ENCODE measurements at places on chromosomes 16 and 17. TPM values are rescaled to one million over a fixed set of nuclear protein-coding genes. Genes with fewer than 3 reads are reported as not detected.

GRCh38 chr17:17377071-17377967, 74.1 kb downstream of the NT5M start:
- DNase-seq: no peak

DNA sequence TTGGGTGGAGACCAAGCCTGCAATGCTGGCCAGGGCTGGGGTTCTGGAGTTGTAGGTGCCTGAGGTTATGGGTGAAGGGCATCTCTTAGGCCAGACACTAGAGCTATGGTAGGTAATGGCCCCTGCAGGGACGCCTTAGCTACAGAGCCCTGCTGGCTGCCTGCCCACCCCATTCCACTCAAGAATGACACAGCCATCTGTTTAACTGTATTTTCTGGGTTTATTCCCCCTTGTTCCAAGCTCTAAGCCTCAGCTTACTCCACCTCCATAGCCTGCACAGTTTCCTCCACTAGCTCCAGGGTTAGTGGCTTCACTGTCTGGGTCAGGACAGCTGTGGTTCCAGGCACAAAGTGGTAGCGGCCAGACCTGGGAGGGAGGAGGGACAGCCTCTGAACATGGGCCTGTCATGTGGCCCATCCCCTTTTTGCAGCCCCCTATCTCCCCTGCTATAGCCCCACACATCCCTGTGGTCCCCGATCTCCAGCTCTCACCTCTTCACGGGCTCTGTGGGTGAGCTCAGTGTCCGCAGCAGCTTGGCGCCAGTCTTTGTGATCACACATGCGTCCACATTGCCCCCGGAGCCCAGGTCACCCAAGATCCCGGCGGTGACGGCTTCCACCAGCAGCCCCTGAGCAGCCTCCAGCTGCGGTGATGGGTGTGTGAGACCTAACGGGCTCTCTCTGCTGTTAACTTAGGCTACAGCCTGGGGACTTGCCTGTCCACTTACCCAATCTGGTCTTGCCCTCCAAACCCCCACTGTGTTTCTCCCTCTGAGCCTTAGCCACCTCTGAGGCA, 2.1 kb downstream of the PSMB10 start:
- no peak for DNase-seq

GRCh38 chr16:53773150-53773846, 69.3 kb downstream of the FTO start:
- DNase-seq: no peak

DNA sequence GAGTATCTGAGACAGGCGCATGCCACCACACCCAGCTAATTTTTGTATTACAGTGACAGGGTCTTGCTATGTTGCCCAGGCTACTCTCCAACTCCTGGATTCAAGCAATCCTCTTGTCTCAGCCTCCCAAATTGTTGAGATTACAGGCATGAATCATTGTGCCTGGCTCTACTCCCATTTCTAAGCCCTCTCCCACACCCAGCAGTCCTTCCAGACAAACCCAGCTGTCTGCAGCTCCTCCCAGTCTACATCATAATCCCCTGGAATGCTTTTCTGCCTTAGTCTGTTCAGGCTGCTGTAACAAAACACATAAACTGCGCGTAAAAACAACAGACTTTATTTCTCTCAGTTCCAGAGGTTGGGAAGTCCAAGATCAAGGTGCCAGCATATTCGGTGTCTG, 144.5 kb downstream of the GRIN2A start:
- no peak for DNase-seq

DNA sequence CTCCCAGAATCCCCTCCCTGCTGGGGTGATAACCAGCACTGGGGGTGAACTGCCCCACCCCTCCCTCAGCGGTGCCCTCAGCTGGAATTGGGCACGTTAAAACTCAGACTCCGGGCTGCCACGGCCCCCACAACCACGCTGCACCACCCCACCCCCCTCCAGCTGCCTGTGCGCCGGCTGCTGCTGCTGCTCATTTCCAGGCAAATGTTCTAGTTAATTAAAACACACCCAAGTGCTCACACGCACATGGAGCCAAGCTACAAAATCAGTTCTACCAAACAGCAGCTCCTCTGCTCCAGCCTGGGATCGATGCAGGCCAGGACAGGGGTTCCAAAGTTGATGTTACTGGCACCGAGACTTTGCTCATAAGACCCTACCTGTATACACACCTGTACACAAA, 180.5 kb downstream of the ZNF423 start:
- no peak for DNase-seq

DNA sequence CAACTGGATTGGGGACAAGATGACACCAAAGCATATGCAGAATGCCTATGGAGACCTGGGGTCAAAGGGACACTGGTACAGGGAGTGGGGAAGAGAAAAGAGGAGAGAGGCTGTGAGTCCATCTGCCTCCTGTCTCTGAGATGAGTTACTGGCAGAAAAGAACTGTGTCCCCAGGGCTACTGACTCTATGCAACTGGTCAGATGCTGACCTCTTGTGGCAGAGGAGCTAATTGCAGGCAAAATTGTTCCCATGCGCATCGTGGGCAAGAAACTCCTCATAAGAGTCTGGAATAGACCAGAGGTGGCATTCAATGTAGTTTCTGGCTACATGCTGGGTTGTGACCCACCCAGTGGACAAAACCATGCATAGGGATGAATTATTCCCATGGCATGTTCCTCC, 26.1 kb upstream of the MLKL start:
- no peak for DNase-seq

DNA sequence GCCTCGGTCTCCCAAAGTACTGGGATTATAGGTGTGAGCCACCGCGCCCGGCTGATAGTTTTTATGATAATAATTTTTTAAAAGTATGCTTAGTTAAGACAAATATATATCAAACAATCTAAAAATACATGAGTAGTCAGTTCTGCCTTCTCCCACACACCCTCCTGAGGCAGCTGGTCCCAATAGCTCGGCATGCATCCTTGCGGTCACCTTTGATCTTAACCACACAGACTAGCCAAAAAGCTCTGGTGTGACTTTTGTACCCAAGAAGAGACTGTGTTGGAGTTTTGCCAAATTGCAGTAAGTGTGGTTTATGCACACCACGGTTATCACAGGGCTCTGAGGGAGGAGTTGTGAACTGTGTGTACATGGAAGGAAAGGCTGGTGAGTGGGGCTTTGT, 25.6 kb downstream of the ATP6V0A1 start:
- no peak for DNase-seq

DNA sequence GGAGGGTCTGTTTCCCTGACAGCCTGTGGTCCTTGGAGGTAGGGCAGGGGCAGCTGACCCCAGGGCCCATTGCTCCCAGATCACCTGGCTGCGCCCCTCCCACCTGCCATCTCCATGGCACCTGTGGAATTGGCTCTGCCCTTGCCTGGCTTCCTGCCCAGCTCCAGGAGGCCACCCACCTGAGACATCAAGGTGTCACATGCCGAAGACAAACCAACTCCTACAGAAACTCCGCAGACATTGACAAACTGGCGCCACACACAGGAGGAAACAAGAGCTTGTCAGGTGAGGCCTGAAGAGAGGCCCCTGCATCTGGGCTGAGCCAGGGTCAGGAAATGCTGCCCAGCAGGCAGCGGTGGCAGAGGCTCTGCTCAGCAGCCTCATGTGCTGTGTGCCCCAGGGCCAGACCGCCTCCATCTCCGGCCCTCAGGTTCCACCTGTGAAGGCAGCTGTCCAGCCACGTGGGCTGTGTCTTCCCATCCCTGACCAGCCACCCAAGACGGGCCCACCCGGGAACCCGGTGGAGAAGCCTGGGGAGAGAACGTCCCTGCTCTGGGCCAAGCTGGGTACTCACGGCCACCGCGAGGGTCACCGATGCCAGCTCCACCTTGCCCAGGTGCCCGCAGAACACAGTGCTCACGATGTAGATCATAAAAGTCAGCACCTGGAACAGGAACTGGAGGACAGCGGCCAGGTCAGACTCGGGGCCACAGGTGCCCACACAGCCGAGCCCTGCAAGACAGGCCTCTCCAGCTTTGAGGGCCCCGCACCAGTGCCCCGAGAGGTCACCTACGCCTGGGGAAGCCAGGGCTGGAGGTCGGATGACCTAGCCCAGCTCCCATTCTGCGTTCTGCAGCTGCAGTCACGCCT, 1.6 kb downstream of the SLC47A2 start:
- DNase-seq: no peak

DNA sequence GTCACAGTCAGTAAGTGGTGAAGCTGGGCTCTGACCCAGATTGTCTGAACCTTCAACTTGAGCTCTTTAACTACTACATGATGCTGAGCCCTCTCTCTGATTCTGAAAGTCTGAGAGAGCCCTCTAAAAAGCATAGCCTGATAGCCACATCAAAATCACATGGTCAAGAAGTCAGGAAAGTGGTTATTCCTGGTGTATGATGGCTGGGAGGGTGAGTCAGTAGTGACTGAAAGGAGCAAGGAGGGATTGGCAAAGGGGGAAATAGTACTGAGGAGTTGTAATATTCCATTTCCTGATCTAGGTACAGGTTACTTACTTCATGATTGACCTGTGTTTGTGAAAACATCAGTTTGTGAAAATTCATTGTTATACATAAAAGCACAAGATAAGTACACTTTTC, 89.1 kb downstream of the SSH2 start:
- DNase-seq: no peak

DNA sequence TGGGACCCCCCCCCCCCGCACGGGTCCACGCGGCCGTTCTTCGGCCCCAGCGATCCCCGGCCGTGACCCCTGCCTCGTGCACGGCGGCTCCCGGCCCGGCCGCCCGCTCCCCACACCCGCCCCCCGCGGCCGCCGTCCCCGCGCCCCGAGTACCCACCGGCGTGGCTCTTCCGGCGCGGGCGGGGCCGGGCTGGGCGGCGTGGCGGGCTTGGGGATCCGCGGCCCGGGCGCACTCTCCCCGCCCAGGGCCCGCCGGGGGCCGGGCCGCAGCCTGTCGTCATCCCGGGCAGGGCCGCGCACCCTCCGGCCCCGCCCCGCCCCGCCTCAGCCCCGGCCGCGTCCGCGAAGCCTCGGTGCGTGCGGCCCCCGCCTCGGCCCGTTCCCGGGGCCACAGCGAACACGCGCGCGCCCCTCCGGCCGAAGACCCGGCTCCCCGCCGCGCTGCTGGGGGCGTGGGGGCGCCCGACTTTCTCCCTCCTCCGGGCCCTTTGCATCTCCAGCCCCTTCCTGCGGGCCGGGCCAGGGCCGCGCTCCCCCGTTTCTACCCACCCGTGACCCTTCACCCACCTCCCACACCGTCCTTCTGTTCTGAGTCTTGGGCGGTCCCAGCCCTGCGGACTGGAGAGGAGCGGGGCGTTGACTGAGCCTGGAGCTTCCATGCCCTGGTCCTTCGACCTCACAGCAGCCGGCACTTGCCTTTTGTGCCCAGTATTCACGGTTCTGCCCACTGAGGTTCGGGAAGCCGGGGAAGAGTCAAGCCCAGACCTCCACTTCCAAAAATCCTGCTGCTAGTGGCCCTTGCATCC, 840 bp downstream of the MYO1C start:
- peak; percentile 63 for DNase-seq

GRCh38 chr16:70018254-70018653, 67.1 kb downstream of the CLEC18A start:
- DNase-seq: no peak

DNA sequence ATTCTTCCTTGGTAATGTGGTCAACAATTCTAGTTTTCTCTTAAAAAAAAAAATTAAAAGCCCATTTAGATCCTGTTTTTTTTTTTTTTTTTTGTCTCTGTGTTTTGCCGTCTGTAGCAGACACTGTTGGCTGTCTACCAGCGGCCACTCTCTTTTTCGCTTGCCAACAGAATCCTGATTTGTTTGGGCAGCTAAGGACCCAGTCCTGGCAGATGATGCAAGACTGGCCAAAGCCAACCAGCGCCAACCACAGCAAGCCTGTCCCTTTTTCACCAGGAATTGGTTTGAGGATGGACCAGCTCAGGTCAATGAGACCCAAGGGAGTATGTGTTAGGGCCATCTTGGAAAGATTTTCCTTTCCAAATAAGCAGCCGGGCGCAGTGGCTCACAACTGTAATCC, 28.2 kb downstream of the ST3GAL2 start:
- no peak for DNase-seq

GRCh38 chr17:40612599-40613244, 34.9 kb downstream of the SMARCE1 start:
- DNase-seq: no peak

DNA sequence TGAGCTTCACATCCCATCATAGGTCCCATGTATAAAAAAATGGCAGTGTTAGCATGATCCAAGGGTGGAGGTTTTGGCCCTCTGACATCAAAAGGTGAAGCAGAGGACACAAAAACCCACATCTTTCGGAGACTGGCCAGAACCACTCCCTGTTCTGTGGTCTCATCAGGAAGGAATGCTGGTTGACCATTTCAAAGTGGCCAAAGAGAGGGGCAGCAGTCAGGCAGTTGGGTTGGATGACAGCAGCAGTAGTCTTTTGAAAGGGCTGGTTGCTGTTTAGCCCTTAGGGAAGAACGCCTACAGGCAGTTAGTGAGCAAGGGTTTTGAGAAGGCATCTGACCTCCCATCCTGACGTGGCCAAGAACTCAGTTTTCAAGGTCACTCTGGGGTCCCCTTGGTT, 40.5 kb downstream of the LCMT1 start:
- DNase-seq: no peak

GRCh38 chr17:6913608-6914443, 82.0 kb upstream of the ALOX12 start:
- DNase-seq: peak; percentile 68

GRCh38 chr17:5933430-5933829, 136.7 kb upstream of the WSCD1 start:
- DNase-seq: no peak

DNA sequence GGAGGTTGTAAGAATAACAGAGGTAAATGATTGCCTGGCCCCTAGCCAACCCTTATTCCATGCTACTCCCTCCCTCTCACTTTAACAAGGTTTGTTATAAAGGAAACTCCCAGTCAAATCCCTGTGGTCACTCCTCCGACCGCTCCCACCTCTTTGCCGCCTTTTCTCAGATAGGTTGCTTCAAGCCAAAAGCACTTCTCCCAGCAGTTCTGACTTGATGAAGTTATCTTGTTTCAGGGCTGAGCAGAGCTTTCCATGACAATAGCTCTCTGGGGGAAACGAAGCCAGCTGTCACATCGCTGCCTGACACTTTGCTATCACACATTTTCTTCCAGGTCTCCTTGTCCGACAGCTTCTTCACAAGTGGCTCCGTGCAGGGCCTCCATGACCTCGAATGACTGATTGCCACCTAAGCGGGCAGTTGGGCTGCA, 278.6 kb downstream of the HAPSTR1 start:
- DNase-seq: no peak

GRCh38 chr17:65697661-65698060, 136.2 kb upstream of the AXIN2 start:
- no peak for DNase-seq

GRCh38 chr17:10295728-10296343, 77.0 kb downstream of the MYH13 start:
- DNase-seq: peak; percentile 68

- no peak for DNase-seq
Measured at GRCh38 chr17:64503821-64504768, 2.0 kb downstream of the DDX5 start.

GRCh38 chr17:67421869-67422273, 44.8 kb downstream of the PITPNC1 start:
- peak; percentile 33 for DNase-seq

The RNF227 gene
- total RNA-seq: 4.1 TPM

The EMP2 gene
- total RNA-seq: 88.3 TPM

The PPP1R1B gene
- total RNA-seq: 0.76 TPM

The SHISA6 gene
- 2.0 TPM for total RNA-seq

The ABCA9 gene
- total RNA-seq: 32.1 TPM

The TEKT1 gene
- total RNA-seq: 2.4 TPM

The GAS2L2 gene
- not detected for total RNA-seq

The IRX5 gene
- total RNA-seq: 0.49 TPM

The DNAH2 gene
- total RNA-seq: 1.4 TPM

The TBC1D3G gene
- not detected for total RNA-seq

The UMOD gene
- total RNA-seq: not detected

The RPA1 gene
- 39.4 TPM for total RNA-seq

The MRTFB gene
- total RNA-seq: 49.8 TPM

The KRTAP2-2 gene
- total RNA-seq: not detected

The KREMEN2 gene
- 0.41 TPM for total RNA-seq

The HSF5 gene
- not detected for total RNA-seq
